ENCODE measurements at places on chromosomes 16 and 17.

DNA sequence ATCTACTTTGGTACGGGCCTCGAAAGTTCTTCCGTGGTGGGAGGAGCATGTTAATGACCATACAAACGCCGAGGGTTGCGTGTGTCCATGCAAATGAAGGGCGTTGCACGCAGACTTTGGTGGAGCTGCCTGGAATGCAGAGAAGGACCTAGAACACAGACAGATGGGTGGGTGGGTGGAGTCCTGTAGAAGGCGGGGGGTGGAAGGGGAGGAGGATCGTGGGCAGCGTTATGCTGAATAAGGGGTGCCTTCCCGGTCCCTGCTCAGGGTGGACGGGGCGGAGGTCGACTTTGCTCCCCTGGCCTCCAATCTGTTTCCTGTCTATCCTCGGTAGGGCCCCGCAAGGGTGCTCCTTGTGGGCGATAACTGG lies 795 bp upstream of the PAQR4 start:
- no peak for DNase-seq

GRCh38 chr16:11056090-11056992 lies 112.0 kb downstream of the CLEC16A start:
- no peak for DNase-seq

DNA sequence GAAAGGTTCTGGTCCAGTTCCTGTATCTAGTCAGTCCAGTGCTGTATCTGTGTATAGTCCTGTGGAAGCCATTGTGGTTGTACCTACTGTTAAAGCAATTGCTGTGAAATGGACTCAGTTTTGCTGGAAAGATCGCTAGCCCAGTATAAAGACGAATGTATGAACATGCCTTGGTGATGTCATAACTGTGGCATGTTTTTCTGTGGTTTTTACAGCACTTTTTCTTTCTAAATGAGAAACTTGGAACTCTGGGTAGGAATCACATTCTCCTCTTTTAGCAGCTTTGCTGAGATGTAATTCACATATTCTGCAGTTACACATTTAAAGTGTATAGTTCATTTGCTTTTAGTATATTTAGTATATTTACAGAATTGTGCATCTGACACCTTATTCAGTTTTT lies 58.1 kb downstream of the MAP2K4 start:
- DNase-seq = no peak

GRCh38 chr16:10601444-10602408 lies 21.3 kb upstream of the EMP2 start:
- DNase-seq = no peak

DNA sequence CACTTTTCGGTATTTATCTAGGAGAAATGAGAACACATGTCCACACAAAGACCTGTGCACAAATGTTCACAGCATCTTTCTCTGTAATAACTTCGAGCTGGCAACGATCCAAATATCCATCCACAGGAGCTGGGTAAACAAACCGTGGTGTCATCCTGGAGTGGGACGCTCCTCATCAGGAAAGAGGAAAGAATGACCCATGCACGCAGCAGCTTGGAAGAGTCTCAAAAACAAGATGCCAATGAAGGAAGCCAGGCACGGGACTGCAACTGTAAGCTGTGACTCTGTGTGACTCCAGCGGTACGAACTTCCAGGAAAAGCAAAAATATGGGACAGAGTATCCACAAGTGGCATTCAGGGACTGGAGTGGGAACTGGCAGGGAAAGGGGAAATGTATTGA lies 36.7 kb upstream of the CIBAR2 start:
- DNase-seq = no peak

- no peak for DNase-seq
Measured at GRCh38 chr17:27578718-27579085, 52.3 kb upstream of the LGALS9 start.

DNA sequence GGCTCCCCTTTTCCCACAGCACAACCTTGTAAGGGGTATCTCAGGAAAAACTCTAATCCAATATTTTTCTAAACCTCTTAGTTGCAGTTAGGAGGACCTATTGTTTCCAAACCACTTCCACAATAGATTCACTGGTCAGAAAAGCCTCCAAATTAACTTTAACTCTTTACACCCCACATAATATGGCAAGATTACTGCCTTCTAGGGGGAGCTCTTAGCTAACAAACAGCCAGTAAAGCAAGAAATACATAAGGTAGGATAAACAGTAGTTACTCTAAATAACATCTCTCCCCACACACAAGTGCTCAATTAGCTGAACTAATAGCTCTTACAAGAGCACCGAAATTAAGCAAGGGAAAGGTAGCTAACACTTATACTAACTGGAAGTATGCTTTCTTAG lies 192.1 kb upstream of the KIF2B start:
- DNase-seq = no peak

DNA sequence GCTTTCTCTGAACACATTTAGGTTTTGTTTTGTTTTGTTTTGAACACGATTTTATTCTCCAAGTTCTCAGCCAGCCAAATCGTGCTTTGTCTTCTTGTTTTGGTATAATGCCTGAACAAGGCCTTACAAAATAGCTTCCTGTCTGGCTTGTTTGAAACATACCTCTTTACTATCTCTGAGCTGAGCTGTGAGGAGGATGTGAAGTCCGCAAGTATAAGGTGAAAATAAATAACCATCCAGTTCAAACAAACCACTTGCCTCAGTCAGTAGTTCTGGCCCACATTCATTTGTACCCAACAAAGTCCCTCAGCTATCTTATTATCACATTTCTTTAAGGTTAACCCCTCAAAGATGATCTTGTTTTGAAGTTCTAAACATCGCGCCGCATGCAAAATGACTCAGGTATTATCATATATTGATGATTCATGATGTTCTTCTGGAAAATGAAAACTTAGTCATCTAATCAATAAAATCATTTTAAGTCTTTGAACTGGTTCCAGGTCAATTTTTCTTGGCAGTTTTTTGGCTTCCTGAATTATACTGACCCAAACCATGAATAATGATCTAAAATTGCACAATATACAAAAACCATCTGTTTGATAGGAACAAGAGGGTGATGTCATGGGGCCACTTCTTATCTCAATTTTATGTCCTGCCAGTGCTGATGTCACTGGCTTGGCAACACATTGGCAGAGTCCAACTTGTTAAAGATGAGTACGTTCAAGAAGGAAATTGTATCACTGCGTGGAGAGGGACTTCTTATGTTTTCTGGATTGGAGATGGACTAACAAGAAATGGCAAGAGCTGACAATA lies 694.3 kb downstream of the KCNJ2 start:
- DNase-seq = no peak

GRCh38 chr16:8868416-8869211 lies at the start of gene CARHSP1:
TSS of gene CARHSP1 (minus strand) at chr16:8869006. CDS start at chr16:8859328, 9,678 bp downstream.
- peak; percentile 44 for DNase-seq

DNA sequence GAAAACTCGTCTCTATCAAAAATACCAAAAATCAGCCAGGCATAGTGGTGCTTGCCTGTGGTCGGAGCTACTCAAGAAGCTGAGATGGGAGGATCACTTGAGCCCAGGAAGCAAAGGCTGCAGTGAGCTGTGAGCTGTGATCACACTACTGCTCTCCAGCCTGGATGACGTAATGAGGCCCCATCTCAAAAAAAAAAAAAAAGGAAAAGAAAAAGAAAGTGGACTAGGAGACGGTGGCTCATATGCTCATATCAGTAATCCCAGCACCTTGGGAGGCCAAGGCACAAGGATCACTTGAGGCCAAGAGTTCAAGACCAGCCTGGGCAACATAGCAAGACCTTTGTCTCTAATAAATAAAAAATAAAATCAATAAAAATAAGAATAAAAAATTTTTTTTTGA lies 8.8 kb upstream of the SUMO2 start:
- no peak for DNase-seq

GRCh38 chr17:77572851-77573250 lies 385.7 kb upstream of the TNRC6C start:
- DNase-seq = no peak

DNA sequence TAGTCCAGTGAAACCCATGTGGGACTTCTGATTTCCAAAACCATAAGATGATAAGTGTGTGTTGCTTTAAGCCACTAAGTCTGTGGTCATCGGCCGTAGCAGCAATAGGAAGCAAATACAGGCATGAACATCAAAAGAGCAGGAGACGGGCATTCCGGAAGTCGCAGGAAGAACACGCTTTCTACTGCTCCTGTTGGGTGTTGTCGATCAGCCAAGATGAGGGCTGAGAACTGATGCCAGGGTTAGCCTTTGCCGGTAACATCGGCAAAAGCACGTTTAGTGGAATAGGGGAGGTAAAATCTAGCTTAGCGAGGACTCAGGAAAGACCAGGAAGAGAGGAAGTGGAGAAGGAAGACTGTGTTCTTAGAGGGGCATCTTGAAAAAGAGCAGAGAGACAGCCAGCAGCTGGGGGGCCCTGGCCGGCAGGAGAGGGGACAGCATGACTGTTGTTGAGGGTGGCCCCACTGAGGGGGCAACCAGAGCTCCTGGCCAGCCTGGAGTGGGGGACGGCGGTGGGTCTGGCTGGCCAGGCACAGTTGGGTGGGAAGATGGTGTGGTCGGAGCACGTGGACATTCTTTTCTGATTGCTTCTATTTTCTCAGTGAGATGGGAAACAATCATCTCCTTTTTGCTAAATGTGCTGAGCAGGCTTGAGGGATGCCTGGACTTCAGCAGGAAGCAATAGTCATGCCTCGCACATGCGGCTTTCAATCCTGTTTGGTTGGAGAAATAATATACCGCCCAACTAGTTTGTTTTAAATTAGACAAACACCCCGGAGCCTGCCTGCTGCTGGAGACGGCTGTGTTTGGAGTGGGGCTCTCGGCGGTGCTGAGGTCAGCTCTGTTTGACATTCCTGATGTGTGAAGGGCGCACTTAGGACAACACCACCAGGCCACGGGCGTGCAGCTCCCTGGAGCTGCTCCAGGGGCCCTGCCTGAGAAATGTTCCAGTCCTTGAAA lies 109.9 kb downstream of the METRNL start:
- no peak for DNase-seq

DNA sequence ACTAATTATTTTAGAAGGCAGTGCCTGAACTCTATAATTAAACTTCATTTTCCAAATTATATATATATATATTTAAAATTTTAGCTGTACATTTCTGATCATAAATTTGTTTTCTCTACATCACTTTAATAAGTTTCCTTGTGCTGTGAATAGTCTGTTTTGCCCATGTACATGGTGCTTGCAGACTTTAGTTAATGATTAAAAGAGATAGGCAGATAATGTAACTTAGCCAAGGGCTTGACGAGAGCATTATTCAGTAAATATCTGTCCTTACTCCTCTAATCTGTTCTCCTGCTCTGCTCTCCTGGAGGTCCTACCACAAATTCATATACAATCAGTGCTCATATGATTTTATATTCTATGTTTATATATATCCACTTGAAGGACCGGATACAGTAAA lies 595.2 kb upstream of the KIF2B start:
- no peak for DNase-seq

DNA sequence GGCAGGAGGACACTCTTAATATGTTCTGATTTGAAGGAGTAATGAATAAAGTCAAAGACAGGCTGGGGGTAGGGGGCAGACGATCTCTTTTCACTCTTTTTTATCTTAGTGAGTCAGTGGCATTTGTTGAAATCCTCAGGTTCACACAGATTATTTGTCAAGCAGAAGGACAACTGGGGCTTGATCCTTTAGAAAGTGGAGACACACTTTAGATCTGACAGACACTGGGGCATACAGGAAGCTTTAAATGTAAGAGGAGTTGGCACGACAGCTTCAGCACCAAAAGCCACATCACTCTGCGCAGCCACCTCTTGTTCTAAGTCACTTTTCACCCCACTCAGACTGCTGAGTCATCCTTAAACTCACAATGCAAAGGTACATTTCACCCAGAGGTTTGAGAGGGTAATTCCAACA lies 121.5 kb downstream of the STXBP4 start:
- peak; percentile 22 for DNase-seq

- DNase-seq = peak; percentile 73
Measured at GRCh38 chr17:76385892-76386786, 1.7 kb downstream of the SPHK1 start.

- no peak for DNase-seq
Measured at GRCh38 chr16:20883554-20884239, 16.5 kb downstream of the DCUN1D3 start.

DNA sequence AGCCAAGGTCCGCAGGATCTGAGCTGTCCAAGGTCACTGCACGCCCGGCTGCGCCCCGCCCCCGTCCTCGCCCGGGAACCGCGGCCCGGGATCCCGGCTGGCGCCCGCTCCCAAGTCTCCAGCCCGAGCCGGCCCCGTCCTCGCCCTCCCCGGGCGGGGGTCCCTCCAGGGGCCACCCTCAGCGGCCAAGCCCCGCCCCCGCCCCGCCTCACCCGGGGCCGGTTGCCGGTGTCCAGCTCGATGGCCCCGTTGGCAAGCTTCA lies 216 bp downstream of the VPS9D1 start:
- DNase-seq = no peak

DNA sequence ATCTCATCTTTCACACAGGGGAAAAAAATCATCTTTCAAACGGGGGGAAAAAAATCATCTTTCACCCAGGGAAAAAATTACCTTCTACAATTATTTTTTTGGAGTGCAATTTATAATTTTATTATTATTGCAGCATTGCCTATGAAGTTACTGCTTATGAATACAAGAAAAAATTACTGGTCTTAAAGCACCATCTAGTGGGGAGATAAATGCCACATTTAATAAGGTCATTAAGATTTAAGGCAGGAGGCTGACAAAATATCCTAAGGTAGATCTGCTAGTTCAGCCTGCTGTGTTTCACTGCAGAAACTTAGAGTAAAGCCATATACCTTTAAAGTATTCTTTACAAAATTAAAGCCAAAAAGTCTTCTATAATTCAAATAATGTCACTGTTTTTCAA lies 13.7 kb downstream of the SHCBP1 start:
- DNase-seq = no peak

DNA sequence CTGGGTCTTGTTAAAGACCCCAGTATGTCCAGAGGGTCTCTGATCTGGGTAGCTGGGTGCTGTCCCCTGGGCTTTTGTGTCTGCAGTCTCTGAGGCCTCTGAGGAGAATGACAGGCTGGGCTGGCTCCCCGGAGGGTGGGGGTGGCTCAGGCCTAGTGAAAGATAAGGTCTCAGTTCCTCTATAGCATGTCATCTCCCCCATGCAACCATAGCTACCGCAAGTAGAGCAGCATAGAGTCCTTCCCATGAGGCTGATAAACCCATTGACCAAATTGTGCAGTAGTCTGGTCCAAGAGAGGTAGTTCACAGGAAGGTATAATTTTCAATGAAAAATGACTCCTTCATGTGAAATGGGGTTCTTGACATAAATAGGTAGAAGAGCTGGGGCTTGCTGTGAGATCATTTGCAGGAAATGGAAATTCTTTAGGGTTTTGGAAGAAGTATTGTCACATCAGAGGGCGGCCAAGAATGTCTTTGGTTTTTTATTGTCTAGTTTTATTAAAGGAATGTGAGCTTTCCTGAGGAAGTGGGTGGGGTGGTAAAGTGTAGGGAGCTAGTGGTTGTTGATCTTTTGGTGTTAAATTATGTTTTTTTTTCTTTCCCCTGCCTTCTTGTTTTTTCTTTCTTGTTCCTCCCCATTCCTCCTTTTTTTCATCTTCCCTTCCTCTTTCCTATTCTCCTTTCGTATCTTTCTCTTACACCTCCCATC lies 21.0 kb downstream of the SLC7A6OS start:
- peak; percentile 34 for DNase-seq

- DNase-seq = no peak
Measured at GRCh38 chr16:24734382-24734781, 4.9 kb downstream of the TNRC6A start.

GRCh38 chr17:59361916-59362810 lies 30.7 kb downstream of the YPEL2 start:
- DNase-seq = peak; percentile 13

All from stimulated activated CD8-positive, alpha-beta memory T cell treated with anti-CD3 and anti-CD28 coated beads, Interleukin-7, amount 100 ng/mL, for 4 hours (primary cell).